ENCODE measurements at places on chromosomes 4 and X.

- no peak for DNase-seq
Measured at GRCh38 chrX:114712466-114712865, 128.6 kb downstream of the HTR2C start.

- DNase-seq: no peak
Measured at GRCh38 chrX:66547847-66548369, 91.0 kb downstream of the EDA2R start.

GRCh38 chr4:6548201-6548881 lies 26.6 kb upstream of the MAN2B2 start:
- DNase-seq: no peak

DNA sequence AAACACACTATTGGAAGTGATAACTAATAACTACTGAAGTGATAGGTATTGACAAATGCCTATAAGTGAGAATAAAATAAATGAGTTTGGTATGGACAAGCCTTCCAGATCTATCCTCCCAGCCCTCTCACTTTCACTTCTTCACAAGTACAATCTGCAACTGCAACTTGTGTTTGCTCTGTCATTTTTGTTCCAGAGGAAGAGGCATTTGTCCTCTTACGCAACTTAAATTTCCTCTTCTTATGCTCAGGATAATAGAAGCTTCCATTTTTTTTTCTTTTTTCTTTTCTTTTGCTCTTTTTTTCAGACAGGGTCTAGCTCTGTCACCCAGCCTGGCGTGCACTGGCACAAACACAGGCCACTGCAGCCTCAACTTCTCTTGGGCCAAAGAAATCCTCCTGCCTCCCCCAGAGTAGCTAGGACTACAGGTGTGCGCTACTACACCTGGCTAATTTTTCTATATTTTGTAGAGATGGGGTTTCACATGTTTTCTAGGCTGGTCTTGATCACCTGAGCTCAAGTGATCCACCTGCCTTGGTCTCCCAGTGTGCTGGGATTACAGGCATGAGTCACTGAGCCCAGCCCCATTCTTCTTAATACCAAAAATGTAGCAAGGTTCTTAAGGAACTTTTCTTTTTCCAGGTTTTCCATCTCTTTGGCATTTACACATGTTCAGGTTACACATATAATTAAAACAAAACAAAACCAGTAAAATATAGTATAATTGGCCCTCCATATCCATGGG lies 73.1 kb downstream of the PDGFC start:
- DNase-seq: no peak

DNA sequence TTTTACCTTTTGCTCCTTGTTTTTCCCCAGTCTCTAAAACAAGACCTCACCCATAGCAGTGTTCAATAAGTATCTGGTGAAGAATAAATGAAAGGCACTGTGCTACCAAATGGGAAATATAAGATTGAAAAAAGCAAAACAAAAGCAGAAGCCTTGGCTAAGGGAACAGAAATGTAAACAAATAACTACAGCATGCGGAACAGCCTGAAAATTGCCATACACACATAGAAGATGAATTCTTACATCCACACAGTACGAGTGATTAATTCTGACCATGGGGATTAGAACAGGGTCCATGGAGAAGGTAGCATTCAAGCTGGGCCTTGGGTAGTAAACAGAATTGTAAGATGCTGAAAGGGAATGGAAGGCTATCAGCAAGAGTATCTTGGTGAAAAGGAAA lies 40.5 kb downstream of the TMEM150C start:
- no peak for DNase-seq

DNA sequence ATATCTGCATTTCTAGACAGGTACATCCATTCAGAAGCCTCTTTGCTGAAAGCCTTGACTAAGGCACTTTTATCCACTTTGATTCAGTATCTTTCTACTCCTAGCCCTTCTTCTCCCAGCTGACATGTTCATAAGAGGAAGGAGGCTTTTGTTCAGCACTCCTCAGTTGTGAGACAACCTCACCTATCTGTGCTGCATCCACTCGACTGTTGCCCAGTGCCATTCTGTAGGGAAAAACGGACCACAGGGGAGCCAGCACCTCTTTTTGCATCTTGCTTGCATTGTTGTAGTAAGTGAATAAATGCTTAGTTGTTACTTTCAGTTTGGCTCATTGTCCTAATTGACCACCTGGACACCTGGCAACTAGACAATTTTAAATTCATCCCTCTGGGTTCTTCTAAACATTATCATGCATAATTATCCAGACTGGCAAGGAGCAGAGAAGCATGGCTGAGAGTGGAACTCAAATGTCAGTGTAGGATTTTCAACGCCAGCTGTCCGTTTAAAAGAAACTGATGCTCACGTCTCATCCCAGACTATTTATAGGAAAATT lies 83.8 kb upstream of the BOD1L1 start:
- no peak for DNase-seq

DNA sequence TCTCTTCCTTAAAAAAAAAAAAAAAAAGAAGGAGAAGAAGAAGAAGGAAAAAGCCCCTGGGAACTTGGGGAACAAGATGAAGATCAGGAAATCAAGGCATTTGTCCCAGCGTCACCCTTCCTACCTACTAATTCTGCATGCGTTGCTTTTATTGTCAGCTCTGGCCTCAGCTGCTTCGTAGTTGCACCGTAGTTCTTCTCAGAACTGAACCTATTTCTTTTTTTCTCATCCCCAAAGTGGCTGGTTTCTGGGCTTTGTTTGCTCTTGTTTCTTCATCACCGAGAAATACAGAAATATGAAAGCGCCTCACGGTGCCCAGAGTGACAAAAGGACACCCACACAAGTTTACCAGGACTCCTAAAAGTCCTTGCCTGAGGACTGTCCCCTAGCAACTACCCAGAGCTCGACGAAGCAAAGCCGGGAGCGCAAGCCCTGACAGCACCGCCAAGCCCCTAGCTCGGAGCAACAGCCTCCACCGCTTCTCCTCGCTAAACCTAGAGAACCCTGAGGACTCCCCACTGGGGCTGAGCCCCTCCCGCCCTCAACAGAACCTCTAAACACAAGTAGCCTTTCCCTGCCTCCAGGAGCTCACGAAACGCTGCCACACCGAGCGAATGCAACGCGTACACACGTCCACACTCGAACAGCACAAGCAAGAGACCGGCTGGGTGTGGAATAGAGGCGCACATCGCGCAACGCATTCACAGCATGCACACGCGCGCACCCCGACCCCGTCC lies 710 bp downstream of the PRKG2 start:
- no peak for DNase-seq

GRCh38 chr4:48129307-48130014 lies 4.6 kb downstream of the TXK start:
- peak; percentile 15 for DNase-seq

DNA sequence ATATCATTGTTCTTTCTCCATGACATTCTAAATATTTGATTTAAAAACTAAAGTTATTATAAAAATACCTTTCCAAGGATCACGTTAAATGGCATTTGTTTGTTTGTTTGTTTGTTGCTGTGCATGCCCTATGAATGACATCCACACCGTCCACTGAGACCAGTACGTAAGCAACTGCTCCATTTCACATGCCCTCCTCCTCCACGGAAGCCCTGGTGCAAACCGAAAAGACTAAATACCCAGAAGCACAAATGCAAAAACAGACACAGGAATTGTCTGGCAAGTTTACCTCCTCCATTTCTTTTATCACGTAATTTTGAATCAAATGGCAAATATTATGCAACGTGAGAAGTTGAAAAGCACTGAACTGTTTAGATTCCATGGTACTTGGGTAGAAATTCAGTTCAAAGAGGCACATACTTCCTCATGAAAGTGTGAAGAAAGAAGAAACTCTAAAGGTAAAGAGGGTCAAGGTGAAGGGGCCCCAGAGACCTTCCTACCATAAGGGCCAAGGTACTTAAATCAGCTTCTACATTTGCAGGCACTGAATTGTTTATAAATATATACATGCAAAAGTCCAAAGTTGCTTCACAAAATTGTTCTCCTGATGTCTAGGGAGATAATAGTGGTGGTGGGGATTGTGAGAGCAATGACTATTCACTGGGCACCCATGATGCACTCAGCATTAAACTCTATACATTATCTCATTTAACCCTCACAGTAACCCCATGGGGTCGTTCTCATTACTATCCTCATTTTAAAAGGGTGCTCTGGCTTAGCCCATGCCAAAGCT lies 23.4 kb downstream of the IRF2 start:
- DNase-seq: no peak

DNA sequence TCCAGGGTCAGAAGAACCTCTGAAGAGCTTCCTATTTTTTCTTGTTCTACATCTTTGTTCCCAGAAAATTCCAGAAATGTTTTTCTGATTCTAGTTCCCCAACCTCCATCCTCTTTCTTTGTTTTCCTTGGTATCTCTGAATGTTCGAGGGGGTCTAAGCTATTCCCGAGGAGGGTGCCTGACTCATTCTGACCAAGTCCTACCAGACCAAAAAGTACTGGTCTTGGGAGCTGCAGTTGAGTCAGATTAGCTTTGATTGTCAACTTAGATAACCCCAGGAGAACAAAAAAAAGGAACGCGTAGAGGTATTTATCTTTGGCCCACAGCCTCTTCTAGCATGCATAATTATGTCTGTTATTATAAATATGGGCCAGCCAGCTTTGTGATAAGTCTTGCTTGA lies 12.1 kb upstream of the TENM3 start:
- no peak for DNase-seq

DNA sequence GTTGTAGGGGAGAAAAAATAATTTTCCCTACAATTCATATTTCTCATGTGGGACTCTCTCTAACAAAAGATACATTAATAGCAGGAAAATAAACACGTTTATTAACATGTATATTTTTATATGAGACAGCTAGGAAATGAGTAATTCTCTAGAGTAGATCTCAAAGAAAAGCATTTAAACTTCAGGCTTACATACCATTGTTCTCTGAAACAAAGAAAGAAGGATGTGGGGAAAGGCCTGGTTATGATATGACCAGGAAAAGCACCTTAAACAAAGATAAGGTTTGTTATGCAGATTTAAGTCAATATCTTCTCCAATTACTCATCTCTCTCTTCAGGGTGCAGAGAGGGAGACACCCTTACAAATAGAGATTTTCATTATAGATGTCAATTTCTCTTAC lies 131.3 kb downstream of the SLC7A11 start:
- DNase-seq: no peak

DNA sequence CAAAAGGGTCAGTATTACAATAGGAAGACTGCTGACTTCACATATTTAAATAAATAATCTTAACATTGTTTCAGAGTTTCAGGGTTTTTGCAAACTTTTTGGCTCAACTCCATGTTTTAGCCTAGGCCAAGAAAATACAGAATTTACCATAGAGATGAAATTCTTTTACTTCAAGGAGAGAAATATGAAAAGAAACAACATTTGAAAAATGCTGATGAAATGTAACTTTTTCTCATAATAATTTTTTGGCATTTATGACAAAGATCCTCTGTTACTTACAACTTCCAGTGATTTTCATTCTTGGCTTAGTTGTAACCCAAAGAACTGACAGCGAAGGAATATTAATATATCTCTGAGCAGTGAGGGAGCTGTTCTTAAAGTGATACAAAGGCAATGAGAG lies 316.1 kb upstream of the EMCN start:
- DNase-seq: no peak

DNA sequence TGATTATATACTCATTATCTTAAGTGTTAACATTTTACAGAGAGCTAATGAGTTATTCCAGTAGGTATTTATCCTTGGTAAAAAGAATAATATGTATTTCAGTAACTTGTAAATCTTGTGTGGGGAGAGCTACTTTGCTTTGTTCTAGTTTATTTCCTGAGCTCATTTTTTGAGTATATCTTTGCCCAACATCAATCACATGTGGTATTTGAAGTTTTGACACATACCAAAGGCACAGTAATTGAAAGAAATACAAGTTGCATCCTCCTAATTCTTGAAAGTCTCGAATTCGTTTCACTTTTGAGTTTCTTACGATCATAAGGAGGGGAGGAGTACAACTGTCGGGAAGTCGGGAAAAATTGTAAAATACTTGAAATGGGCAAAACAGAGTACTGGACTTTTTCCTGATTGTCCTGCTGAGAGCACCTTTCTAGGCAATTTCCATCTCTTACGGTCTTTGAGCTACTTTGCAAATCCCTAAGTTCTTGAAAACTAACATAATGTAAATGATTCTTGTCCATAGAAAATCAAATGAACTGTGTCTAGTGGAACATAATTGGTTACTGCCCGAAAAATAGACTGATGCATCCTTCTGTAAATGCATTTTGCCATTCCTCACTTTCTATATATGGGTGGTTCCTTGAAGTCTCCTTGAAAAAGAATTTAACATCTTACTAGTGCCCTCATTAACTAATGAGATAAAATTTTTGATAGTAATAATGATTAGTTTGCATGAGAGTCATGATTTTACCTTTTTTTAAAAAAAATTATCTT lies 20.6 kb downstream of the CLTRN start:
- no peak for DNase-seq

GRCh38 chr4:24055623-24056022 lies 165.8 kb upstream of the PPARGC1A start:
- no peak for DNase-seq

GRCh38 chrX:106725931-106726330 lies 570 bp upstream of the RNF128 start:
- no peak for DNase-seq

- DNase-seq: no peak
Measured at GRCh38 chrX:22357621-22358020, 84.9 kb downstream of the CBLL2 start.

DNA sequence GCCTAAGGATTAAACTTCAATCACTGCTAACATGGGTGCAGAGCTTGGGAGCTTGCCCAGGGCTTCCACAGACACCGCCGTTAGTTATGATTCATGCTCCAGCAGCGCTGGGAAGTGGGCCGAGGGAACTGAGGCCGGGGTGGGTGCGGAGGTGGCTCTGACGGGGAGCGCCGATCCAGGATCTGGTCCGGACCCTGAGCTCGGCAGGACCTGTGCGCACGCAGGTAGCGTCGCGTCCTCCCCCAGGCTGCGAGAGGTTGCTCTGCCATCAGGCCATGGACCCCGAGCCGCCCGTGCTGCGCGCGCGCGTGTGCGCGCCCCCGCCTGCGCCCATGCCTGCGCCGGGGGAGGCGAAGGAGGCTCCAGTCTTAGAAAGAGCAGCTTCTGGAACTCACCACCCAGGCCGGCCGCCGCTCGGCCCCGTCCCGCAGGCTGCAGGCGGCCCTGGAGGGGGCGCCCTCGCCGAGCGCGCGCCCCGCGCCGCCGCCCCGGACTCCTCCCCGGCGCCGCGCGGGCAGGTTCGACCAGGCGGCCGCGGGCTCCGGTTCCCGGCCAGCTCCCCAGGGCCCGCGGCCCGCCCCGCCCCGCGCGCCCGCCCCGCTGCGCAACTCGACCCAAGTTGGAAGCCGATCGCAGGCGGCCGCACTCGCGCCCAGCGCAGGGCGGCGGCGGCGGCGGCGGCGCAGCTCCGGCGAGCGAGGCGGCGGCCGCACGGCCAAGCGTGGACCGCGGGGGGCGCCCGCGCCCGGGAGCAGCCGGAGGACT lies 732 bp upstream of the ADRA2C start:
- DNase-seq: no peak

GRCh38 chr4:147765121-147765529 lies 33.2 kb downstream of the ARHGAP10 start:
- DNase-seq: no peak

GRCh38 chr4:113763029-113763285 lies 1.4 kb upstream of the CAMK2D start:
- no peak for DNase-seq

GRCh38 chr4:47031011-47031678 lies at the start of gene GABRB1:
Gene GABRB1, plus strand, starts transcription at chr4:47031567.
- peak; percentile 10 for DNase-seq
